ENCODE measurements at places on chromosomes 2 and 18. TPM values are rescaled to one million over a fixed set of nuclear protein-coding genes. Genes with fewer than 3 reads are reported as not detected.

DNA sequence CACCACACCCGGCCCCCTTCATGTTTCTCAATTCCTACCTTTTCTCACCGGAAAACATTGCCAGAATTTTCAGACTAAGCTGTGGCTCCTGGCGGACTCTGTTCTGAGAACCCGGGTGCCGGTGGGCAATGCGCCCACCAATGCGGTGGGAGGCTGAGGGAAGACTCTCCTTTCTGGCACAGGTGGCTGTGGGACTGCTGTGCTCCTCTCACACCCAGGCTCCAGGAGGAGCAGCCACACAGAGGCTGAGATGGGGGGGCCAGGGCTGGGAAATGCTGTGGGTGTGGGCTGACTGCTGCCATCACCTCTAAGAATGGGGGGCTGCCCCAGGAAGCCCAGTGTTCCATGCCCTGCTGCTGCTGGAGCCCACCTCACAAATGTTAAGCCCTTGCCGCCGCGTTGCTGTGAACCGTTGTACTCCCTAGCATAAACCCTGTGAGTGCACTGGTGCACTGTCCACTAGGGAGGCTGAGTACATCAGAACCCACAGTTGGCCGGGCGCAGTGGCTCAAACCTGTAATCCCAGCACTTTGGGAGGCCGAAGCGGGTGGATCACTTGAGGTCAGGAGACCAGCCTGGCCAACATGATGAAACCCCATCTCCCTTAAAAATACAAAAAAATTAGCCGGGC, 152.6 kb downstream of the LDLRAD4 start:
- DNase-seq: no peak

DNA sequence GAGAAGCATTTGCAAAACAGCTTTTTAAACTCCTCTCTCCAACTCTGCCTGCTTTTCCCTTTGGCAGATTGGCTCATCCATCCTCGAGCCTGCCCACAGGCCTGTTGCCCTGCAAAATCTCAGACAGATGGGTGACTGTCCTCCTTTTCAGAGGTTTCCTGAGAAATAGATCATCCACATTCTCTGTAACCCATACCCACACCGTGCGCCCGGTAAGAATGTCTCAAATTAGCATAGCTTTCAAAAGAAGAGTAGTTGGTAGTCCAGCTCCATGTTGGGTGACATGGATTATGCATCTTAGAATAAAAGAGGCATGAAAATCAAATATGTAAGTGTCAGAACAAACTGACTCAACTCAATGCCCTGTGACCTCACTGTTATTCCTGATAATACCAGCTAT, 457.9 kb downstream of the TSN start:
- DNase-seq: no peak

DNA sequence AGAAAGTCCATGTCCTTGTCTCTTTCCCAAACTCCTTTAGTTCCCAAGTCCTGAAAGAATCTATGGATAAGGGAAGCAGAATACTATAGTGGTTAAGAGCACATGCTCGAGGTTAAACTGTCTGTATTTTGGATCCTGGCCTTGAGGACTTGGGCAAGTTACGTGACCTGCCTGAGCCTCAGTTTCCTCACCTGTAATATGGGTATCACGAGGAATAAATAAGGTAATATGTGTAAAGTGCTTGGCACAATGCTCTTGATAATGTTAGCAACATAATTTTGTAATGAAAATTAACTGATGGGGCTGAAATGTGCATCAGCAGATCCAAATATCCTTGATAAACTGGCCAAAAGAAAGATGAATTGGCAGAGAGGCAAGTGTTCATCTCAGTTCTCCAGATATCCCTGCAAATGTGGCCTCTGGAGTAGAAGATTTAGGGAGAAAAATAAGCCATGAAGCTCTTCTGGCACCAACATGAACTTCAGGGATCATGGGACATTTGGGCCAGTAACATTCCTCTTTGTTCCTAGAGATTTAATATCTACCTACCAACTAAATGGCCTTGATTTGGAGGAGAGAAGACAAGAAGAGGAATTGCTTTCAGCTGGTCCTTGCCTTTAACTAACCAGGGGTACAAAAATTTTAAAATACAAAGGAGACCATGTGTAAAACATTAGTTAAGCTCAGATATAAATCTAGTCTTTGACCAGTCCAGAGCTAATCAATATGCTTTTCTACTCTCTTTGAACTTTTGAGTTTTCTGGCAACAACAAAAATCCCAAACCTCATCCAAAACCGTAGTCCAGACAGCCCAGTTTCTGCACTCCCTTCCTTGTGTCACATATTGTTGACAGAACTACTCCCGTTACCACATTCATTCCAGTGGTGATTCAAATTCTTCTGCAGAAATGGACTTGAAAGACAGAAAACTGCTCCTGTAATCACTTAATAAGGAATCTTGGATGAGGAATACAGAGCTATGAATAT, 52.7 kb upstream of the EML4 start:
- no peak for DNase-seq

DNA sequence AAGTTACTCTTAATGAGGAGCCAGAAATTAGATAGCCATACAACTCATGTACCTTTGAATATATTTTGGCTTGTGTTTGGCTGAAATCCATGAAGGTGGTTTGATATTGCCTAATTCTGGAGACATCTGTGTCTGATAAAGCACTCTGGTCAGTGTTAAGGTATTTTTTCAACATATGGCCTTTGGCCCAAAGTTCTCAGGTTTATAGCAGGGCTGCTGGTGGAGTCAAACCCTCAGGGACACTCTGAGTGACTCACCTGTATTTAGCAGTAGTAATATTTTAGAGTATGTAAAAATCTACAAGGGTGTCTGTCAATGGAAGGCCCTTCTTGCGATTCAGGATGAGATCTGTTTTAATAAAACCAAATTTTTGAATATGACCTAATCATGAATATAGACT, 666.5 kb downstream of the SLC4A3 start:
- no peak for DNase-seq

GRCh38 chr2:20504174-20504573, 57.3 kb downstream of the RHOB start:
- DNase-seq: no peak

DNA sequence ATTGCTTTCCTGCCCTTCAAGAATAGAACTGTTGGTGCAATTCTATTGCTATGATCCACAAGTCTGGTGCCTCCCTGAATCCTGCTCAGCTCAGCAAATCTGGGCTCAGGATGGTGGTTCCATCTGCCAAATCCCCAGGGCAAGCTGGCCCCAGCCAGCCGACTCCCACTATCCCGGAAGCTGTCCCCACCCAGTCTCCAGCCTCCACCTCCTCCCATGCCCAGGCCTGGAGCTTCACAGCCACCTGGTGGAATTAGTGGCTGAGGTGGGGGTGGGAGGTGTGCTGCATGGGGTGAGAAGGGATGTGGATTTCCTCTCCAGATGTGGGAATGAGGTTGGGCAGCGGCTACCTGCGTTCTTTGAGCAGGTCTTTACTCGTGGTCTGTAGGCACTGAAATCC, 119.3 kb upstream of the SMAD2 start:
- DNase-seq: no peak

DNA sequence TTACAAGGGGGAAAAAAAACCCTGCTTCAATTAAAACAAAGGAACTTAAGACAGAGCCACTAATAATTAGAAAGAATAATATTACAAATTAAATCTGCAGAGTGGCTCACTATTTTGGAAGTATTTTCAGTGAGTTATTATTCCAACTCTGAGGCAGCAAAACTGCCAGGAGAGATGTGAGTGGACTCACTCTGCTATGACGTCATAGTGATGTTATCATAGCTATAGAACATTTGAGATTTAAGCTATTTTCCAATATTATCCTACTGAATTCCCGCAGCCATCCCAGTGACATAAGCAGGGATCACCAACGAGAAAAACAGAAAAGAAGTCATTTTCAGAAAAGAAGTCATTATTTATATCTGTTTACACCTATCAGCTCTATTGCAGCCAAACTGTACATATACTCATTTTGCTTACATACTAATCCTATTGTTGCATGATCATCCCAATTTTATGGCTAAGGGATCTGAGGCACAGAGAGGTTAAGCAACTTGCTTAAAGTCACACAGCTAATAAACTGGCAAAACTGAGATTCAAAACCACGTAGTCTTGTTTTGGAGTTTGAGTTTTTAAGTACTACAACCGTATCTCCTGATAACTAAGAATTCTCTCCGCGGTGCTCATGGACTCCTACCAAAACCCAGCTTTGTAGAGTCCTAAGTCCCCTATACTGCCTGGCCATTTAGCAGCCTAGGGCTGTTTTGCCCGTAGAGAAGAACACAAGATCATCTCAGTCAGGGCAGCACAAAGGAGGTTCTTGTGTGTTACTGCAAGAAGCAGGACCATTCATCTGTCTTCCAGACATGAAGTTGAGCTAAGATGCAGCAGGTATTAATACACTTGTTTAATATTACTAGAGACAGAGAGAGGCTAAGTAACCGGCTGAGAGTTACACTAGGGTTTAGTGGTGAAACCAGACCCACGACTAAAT, 299.8 kb downstream of the TCF4 start:
- no peak for DNase-seq

- DNase-seq: no peak
These were observed 26.9 kb downstream of the SNORC start for GRCh38 chr2:232896720-232897597.

DNA sequence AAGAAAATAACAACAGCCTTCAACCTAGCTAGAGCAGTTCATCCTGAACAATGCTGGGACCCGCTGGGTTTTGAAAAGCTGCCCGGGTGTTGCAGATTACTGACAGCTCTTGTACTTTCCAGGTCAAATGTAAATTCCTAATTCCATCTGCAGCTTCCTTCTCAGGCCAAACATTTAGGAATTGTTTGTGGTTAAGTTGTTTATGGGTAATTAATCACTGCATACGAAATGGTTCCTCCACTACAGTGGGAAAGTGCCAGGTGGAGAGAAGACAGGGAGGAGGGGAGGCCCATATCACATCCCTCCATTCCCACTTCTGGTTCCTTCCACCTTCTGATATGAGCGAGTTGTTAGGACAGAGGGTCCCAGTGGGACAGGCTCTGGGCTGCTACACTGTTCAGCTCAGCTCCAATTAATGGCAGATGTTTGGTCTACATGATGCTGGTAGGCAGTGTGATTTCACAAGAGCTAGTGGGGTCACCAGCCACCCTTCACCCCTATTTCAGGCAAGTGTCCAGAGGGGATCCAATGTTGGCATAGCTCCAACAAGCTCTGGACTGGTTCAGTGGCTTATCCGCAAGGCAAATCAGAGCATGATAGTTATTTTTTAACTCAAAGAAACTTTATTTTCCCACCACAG, 112.9 kb upstream of the ACAA2 start:
- DNase-seq: no peak

- no peak for DNase-seq
These were observed 11.6 kb upstream of the EIF2AK2 start for GRCh38 chr2:37168217-37168981.

DNA sequence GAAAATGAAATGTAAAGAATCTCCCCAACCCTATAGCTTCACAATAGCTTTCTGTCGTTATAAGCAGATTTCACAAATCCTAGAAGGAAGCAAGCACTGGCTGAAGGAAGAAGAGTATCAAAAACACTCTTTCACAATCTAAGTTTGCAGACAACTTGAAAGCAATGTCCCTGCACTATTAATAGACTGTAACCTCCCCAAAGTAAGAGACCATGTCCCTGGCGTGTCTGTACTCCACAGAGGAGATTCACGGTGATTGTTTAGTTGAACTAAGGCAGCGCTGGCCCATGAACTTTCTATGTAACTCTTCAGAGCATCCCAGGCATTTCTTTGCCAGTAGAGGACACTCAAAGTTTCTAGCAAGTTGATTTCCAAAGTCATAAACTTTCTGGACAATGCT, 128.0 kb upstream of the HNRNPA3 start:
- DNase-seq: no peak

GRCh38 chr18:23536204-23536603, 32.9 kb downstream of the RMC1 start:
- DNase-seq: no peak

DNA sequence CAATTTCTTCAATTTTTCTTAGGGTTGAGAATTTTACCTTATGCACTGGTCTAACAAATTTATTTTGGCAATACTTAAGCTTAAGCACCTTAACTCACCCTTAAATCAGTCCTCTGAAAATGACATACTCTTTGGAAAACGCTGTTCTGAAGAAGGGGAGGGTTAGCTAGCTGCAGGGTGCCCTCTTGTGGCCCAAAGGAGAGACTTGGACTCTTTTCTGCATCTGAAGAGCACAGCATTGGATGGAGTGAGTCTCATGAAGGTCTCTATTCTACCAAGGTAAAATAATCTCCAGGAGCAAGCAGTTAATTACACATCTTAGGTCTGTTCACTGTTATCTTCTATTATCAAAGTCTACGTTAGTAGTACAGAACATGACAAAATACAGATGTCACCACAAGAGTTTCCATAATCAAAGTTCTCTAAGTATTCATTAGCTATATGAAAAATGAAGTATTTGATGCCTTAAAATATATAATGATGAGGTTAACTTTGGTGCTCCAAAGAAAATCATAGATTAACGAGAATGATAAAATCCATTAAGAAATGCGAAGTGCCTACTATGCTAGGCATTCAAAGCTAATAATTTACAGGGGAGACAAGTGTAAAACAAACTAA, 24.4 kb downstream of the PUM2 start:
- no peak for DNase-seq

GRCh38 chr2:44974064-44974715, 32.7 kb downstream of the SIX3 start:
- DNase-seq: no peak

DNA sequence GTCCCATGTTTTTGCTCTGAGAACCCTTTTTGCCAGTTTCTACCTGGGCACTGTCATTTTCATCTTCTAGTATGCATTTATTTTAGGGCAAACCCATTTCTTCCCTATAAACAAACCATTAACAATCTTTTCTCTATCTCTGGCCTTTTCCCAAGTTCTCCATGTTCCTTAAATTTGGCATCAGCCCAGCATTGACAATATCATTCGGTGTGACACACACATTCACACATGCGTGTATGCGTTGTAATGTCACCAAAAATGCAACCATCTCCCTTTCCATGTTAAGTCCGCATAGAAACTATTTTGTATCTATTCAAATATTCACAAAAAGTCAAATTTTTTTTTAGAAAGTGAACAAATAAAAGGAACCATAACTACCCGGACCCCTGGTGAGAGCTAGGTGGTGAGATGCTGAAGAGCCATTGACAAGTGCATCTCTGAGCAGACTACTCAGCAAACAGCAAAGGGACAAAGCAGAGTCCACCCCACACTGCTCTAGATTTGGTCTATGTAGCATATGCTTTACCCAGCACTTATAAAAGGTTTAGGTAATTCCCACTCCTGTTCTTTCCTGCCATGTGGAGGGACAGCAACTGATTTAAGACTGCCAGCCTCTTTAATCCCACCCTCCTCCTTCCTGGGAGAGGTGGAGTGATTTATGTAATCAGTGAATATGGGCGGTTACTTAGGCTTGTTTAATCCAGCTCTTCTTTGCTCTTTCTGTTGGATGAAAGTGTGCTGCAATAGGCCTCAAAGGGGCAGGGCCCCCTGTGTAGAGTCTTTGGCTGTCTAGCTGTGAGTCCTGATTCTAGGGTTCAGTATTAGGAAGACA, 124.1 kb downstream of the METTL8 start:
- DNase-seq: no peak

GRCh38 chr18:69996417-69996816, 48.7 kb upstream of the CD226 start:
- no peak for DNase-seq

GRCh38 chr2:235007664-235008457, 56.0 kb downstream of the SH3BP4 start:
- DNase-seq: no peak

The SLC9A2 gene
- 0.13 TPM for total RNA-seq

The IL1RN gene
- 114 TPM for total RNA-seq

The GRP gene
- total RNA-seq: not detected

The PLCD4 gene
- 2.9 TPM for total RNA-seq

The TMEM247 gene
- total RNA-seq: not detected

The TRIM43 gene
- total RNA-seq: not detected

The CNDP1 gene
- total RNA-seq: not detected

The MC5R gene
- total RNA-seq: not detected

Data from omental fat pad (tissue), 4 donors.